ENCODE measurements at places on chromosomes 13 and 19. TPM values are rescaled to one million over a fixed set of nuclear protein-coding genes. Genes with fewer than 3 reads are reported as not detected.

- DNase-seq, result no peak
- H3K27me3 ChIP-seq, result no peaks in the 10 kb centered on the region
- H3K4me1 ChIP-seq, result no peaks in the 10 kb centered on the region
- no peak overlapping the region for H3K4me3 ChIP-seq
- no peak overlapping the region for H3K27ac ChIP-seq
These were observed 3.8 kb downstream of the MVB12A start for GRCh38 chr19:17423429-17424208.

- no peaks in the 10 kb centered on the region for H3K27me3 ChIP-seq
- DNase-seq, result peak; percentile 60
- peak within 1 kb of the TSS; percentile 86 for H3K27ac ChIP-seq
- H3K36me3 ChIP-seq, result peaks cover 30% of the 10 kb centered on the region
- H3K4me3 ChIP-seq, result peak within 1 kb of the TSS; percentile 70
These were observed at the start of gene MRI1 for GRCh38 chr19:13764101-13764807. Gene MRI1 (plus strand): TSS chr19:13764522. CDS start chr19:13764589, 67 bp downstream.

- H3K27ac ChIP-seq, result no peak overlapping the region
- H3K36me3 ChIP-seq, result peaks cover 100% of the 10 kb centered on the region
- DNase-seq, result no peak
- H3K4me3 ChIP-seq, result no peak overlapping the region
These were observed 17.6 kb downstream of the ZNF121 start for GRCh38 chr19:9566729-9567128.

- peaks cover 12% of the 10 kb centered on the region for H3K4me1 ChIP-seq
- H3K4me3 ChIP-seq, result no peak overlapping the region
- peaks cover 24% of the 10 kb centered on the region for H3K27me3 ChIP-seq
- H3K27ac ChIP-seq, result no peak overlapping the region
These were observed 2.5 kb upstream of the KEAP1 start for GRCh38 chr19:10505583-10506229.

DNA sequence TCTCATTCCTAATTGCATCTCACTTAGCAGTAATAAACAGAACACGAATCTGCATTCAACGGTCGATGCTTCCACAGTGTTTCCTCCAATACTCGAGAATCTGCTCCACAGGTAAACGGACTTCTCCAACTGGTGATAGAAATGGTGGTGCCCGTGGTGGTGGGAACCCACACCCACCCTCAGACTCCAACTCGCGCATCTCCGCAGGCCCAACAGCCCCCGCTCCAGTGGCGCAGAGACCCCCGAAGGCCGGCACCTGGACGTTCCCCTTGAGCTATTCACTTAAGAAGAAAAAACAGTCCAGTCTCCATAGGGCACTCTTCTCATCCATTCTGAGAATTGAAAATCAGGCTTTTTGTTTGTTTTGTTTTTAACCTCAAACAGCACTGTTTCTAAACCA is 13.8 kb upstream of the RASA3 start:
- peaks cover 20% of the 10 kb centered on the region for H3K4me1 ChIP-seq
- DNase-seq, result no peak
- no peaks in the 10 kb centered on the region for H3K27me3 ChIP-seq

GRCh38 chr19:42596391-42597072 is 1.8 kb upstream of the CEACAM8 start:
- H3K4me3 ChIP-seq, result no peak overlapping the region
- no peaks in the 10 kb centered on the region for H3K36me3 ChIP-seq
- no peak overlapping the region for H3K27ac ChIP-seq
- DNase-seq, result no peak

- no peak overlapping the region for H3K27ac ChIP-seq
- no peak overlapping the region for H3K4me3 ChIP-seq
- no peaks in the 10 kb centered on the region for H3K27me3 ChIP-seq
- H3K36me3 ChIP-seq, result no peaks in the 10 kb centered on the region
- DNase-seq, result no peak
- H3K4me1 ChIP-seq, result no peaks in the 10 kb centered on the region
These were observed 13.0 kb downstream of the NMRK2 start for GRCh38 chr19:3945838-3946237.

DNA sequence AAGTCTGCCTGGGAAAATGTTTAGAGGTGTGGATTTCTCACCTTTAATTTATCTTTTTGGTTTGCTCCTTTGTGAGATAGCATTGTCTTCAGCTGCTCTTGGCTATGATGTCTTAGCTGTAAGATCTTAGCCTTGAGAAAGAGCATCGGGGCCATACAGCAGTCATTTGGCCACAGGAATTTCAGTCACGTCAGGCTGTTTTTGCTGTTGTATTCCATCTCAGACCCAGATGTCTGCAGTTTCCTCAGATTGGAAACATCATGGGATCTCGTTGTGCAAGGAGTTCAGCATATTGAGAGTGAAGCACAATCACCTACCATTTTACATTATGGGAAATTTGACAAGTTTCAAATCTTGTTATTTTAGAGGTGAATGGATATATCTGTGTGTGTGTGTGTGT is 89.3 kb upstream of the C1QTNF9B start:
- no peak for DNase-seq
- no peaks in the 10 kb centered on the region for H3K4me1 ChIP-seq
- no peaks in the 10 kb centered on the region for H3K36me3 ChIP-seq

GRCh38 chr13:43935878-43936277 is 56.2 kb downstream of the LACC1 start:
- H3K4me3 ChIP-seq, result no peak overlapping the region
- DNase-seq, result no peak
- no peaks in the 10 kb centered on the region for H3K4me1 ChIP-seq
- no peaks in the 10 kb centered on the region for H3K36me3 ChIP-seq
- H3K27me3 ChIP-seq, result no peaks in the 10 kb centered on the region
- H3K27ac ChIP-seq, result no peak overlapping the region

Gene LHB
- total RNA-seq, result 2.6 TPM

Gene ZNF45
- total RNA-seq, result 8.7 TPM

Gene TRPC4
- 1.2 TPM for total RNA-seq

Gene SYCN
- 1.3 TPM for total RNA-seq

Gene ZNF44
- total RNA-seq, result 13.5 TPM

Gene ZNF135
- 9.6 TPM for total RNA-seq

Gene ZNF223
- 1.7 TPM for total RNA-seq

Gene SIAH3
- total RNA-seq, result not detected

Gene GNG7
- total RNA-seq, result 3.0 TPM

Gene TNNT1
- total RNA-seq, result 0.90 TPM

Gene CLEC4M
- not detected for total RNA-seq

All from tibial nerve (tissue), 4 donors.